ENCODE measurements at places on chromosomes 2 and 18. TPM values are rescaled to one million over a fixed set of nuclear protein-coding genes. Genes with fewer than 3 reads are reported as not detected.
A peak's percentile ranks its signal among the peaks of the same experiment; 100 is the strongest.

DNA sequence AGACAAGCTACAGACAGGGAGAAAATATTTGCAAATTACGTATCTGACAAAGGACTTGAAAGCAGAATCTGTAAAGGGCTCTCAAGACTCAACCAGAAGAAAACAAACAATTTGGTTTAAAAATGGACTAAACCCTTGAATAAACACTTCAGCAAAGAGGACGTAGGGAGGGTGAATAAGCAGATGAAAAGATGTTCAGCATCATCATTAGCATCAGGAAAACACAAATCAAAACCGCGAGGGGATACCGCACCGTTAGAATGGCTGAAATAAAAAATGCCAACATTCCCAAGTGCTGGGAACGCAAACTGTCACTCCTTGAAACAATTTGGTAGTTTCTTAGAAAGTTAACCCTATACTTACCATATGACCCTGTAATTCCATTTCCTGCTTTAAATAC is 136.7 kb downstream of the MBP start:
- DNase-seq = no peak

DNA sequence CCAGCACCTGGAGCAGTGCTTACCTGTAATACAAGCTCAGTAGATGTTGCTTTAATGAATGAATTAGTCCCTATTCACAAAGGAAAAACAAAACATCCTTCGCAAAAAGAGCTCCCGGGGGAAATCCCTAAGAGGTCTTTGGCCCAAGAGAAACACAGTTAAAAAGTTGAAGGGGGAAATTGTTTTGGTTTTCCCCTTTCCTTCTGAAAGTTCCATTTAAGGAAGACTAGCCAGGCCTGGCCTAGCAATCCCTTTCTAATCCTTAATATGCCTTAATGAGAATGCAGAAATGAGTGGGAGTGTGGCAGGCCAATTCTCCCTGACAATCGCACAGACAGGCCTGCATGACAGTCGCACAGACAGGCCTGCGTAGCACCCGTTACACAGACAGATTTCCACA is 33.5 kb upstream of the REL start:
- DNase-seq = no peak

DNA sequence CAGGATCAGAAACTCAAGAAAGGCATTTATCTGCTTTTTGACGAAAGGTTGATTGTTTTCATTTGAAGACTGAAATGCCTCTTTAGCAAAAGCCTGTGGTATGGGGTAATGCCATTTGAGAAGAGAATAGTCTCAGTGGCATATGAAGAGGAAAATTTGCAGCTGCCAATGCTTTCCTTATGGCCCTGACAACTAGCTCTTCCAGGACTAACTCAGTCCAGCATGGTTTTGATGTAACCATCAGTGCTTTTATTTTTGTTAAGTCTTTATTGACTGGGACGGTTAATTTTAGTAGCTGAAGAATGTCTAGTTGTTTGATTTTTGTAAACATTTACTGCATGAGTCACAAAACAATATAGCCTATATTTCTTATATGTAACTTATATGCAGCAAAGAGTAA is 158.4 kb downstream of the LNPK start:
- DNase-seq = no peak

DNA sequence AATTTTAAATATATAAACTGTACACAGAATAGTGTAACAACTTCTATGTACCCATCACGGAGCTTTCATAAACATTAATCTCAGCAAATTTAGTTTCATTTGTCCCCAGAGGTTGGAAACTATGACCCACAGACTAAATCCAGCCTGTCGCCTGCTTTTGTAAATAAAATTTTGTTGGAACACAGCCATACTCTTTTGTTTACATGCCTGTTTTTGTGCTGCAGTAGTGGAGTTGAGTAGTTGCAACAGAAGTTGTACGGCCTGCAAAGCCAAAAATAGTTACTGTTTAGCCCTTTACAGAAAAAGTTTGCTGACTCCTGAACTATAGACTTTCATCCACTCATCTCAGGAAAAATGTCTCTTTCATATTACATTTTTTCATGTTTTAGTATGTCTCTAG is 39.8 kb downstream of the RBM45 start:
- DNase-seq = no peak

- no peak for DNase-seq
Measured at GRCh38 chr18:79519751-79520477, 124.2 kb downstream of the NFATC1 start.

DNA sequence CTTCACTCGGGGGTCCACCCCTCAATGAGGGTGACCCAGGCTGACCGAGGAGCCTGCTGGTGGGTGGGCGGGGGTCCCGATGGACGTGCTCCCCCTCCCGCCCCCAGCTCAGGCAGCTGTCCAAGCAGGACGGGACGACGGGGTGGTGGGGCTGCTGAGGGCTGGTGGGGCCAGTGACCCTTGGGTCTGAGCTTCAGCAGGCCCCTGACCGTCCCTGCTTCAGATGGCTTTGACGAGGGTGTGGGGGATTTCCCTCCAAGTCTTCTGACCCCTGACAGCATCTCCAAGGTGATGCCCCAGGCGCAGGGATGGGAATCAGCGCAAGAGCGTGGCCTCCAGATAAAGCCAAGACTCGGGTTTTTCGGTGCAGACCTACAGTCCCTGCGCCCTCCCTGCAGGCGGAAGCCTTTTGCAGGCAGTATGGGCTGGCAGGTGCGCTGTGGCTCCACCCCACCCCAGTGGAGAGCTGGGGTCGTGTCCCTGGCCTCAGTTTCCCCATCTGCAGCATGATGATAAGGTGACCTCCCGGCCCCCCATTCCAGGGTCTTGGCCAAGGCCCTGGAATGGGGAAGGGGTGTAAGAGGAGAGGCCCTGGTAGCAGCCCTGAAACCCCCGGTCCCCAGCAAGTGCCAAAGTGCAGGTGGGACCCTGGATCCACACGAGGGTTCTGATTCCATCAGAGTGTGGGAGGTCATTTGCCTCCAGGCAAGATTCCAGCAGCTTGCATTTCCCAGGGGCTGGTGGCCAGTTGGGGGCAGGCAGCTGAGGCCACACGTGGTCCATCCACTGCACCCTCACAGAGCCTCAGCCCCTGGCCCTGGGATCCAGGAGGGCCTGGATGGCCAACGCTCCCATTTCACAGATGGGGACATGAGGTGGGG is 8.7 kb downstream of the CROCC2 start:
- no peak for DNase-seq

- DNase-seq = no peak
Measured at GRCh38 chr18:51169731-51170130, 27.8 kb downstream of the MEX3C start.

- DNase-seq = no peak
Measured at GRCh38 chr2:27804146-27804545, 32.6 kb downstream of the MRPL33 start.

- peak; percentile 86 for DNase-seq
Measured at GRCh38 chr2:235005603-235006259, 53.9 kb downstream of the SH3BP4 start.

- DNase-seq = no peak
Measured at GRCh38 chr18:67400502-67401117, 115.9 kb downstream of the DSEL start.

DNA sequence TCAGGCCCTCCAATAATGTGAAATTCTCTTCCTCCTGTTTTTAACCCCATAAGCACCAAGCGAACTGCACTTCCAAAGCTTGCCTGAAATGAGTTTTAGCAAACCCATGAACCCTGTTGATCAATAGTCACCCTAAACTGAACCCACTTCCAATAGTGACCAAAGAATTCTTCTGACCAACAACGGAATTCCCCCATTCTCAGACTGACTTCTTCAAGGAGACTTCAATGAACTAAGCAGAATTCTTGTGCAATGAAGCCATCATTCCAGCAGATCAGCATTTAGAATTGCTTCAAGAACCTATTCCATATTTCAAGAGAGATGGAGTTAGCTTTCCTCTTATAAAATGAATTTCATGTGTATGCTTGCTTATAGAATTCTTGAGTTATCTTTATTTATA is 176.9 kb upstream of the FN1 start:
- no peak for DNase-seq

Gene ALKAL2
- total RNA-seq = 32.3 TPM

Gene CD8B
- total RNA-seq = 0.92 TPM

Gene PAPOLG
- total RNA-seq = 4.4 TPM

Gene RGPD8
- total RNA-seq = 3.5 TPM

Gene MEP1B
- not detected for total RNA-seq

Gene CRYGD
- total RNA-seq = not detected

Gene STPG4
- total RNA-seq = not detected

Gene ITPRIPL1
- total RNA-seq = 1.4 TPM
